GM12891 (cell line): ENCODE measurements at places on chromosomes 16 and 17.
A peak's percentile ranks its signal among the peaks of the same experiment; 100 is the strongest.

DNA sequence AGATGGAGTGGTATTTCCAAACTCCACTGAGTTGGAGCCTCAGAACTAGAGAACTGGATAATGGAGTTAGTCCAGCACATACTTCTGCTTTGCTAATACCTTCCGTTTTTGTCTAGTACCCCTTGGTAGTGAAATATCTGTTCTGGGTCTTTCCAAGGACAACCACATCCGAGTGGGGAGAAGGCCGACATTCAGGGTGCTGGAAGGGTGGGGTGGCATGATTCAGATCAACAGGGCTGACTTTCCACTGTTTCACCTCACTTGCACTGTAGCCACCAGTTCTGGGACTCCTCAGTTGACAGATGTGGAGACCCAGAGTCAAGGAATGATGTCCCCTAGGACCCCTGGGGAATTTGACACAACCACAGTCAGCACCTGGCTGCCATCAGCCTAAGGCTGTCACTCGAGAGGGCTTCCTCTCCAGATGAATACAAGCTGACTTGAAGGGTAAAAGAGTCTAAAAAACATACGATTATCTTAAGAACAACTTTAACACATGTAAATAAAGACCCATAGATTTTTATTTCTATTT lies 84.8 kb upstream of the HNF1B start:
- no peak for DNase-seq

DNA sequence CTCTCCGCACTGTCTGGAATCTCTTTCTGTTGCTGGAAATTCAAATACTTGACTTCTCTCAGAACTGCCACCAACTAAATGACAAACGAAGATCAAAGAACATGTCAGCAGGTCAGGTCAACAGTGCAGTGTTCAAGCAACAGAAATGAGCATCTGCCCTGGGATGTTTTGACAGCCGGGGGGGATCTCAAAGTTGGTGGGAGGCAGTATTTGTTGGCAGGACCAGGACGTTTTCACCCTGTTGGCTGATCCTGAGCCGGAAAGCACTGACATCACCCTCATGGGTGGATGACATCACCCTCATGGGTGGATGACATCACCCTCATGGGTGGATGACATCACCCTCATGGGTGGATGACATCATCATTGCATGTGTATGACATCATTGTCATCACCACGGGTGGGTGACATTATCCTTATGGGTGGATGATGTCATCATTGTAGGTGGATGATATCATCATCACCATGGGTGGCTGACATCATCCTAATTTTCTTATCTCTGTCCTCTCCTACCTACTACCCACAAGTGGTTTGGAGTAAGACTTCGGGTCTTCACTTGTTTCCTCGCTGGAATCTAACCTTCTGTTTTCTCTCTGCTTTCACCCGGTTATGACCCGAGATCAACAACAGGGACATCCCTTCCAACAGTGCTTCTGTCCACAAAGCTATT lies 18.9 kb downstream of the DNAH17 start:
- DNase-seq = no peak

GRCh38 chr17:49878931-49879904 lies 31.3 kb upstream of the TAC4 start:
- no peak for DNase-seq

DNA sequence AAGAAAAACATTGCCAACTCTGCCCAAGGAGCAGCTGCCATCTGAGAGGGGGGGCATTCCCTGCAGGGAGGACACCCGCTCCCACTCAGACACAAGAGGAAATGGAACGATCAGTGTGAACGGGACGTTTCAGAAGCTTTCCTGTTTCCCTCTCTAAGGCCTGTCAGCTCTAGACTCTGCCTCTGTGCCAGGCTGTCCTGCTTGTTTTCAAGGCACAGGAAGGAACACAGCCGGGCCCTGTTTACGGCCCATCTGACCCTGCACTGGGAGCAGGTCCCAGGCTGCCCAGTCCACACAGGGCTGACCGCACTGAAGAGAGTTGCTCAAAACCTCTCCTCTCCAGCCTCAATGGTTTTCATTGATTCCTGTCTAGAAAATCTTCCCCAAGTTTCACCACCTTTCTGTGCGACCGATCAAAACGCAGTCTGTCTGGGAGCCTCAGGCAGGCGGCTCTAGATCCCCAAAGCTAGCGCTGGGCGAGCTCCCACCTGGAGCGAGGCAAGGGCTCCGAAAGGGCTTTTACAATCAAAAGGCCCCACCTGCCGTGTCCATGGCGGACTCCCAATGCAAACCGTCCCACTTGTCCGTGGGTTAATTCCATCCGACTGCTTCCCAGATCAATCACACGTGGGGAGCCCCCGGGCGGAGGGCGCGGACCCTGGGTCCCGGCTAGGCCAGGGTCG lies 1.5 kb downstream of the PIEZO1 start:
- no peak for DNase-seq

- no peak for DNase-seq
Measured at GRCh38 chr16:88380099-88380498, 2.7 kb upstream of the ZNF469 start.

DNA sequence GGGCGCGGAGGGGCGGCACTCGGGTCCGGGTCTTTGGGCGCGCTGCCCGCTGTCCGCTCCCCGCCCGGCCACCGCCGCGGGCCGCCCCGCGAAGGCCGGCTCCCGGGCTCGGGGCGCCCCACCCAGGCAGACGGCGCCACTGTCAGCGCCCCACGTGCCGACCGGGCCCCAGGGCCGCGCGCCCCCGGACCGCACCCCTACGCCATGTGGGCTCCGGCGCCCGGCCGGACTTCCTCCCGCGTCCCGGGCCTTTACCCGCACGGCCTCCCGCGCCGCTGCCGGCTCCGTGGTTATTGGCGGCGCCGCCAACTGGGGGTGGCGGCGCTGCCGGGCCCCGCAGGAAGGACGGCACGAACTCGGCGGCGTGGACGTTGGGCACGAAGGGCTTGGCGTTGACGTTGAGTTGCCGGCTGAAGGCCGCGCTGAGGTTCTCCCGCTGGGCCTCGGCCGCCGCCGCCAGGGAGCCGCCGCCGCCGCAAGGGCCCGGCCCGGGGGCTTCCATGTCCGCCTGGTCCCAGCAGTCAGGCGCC lies 577 bp downstream of the GSPT1 start:
- peak; percentile 45 for DNase-seq

- DNase-seq = no peak
Measured at GRCh38 chr17:36001862-36002603, 680 bp upstream of the CCL15 start.

- DNase-seq = no peak
Measured at GRCh38 chr17:67633751-67634211, 84.0 kb upstream of the NOL11 start.
